NCI-H1436 treated with DMSO at 0.1 percent for 48 hours (cell line): ENCODE measurements at places on chromosomes 11 and 22.

DNA sequence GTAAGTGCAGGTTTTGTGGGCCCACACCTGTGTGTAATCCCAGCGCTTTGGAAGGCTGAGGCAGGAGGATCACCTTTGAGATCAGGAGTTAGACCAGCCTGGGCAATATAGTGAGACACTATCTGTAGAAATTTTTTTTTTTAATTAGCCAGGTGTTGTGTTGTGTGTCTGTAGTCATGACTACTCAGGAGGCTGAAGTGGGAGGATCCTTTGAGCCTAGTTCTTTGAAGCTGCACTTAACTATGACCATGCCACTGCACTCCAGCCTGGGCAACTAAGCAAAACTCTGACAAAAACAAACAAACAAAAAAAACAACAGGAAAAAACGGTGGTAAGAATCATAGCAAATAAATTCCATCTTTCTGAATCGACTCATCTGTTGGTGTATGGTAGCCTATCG is 268.6 kb upstream of the PDGFD start:
- DNase-seq, result no peak

DNA sequence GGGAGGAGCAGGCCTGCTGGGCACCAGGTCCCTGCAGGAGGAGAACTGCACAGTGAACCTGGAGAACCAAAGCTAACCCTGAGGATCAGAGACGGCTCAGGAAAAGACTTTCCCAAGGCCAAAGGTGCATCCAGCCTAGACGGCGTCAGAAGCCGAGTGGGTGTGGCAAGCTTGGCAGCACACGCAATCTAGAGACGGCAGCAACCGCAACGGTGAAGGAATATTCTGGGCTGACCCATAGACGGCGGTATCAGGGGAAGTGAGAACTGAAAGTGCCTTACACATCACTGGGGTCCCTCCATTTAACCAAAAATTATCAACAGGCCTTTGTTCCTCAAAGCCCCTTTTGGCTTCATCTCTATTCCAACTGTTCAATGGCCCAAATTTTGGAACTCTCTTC is 26.2 kb downstream of the SPATA19 start:
- DNase-seq, result no peak

DNA sequence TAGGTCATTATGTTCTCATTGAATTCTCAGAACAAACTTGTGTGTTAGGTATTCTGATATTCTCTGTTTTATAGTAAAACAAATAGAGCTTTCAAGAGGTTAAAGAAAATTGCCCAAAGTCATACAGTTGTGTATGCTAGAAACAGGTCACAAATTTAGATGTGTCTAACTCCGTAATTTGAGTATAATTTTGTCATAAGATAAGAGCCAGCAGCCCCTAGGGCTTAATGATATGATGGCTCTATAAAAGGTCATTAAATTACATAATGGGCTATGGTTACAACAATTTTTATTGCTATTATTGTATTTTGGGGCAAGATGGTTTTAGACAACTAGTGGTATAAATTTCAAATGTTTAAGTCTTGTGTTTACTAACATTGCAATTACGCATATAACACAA is 701.9 kb downstream of the LUZP2 start:
- no peak for DNase-seq

- DNase-seq, result no peak
Observed at GRCh38 chr11:101920992-101921391, 4.7 kb upstream of the ANGPTL5 start.

DNA sequence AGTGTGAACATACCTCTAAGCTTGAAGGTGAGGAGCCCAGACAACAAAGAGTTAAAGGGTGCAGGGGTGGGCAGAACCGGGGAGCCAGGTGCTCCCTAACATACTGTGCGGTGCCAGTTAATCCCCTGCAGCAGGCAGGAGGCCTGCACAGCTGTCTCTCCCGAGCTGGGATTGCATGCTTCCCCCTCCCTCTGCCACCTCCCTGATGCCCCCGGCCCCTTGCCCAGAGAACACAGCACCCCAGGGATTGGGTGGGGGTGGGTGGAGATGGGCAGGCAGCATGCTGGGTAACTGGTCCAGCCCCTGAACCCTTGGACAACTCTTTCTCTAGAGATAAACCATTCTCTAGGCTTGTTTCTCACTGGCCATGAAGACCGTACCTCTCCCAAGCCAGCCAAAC is 67.7 kb upstream of the MYOD1 start:
- DNase-seq, result no peak

- no peak for DNase-seq
Observed at GRCh38 chr22:42372976-42373375, 59.2 kb downstream of the NFAM1 start.

GRCh38 chr11:74837191-74837590 is 88.5 kb downstream of the RNF169 start:
- DNase-seq, result no peak
